ENCODE measurements at places on chromosomes 7 and 10. TPM values are rescaled to one million over a fixed set of nuclear protein-coding genes. Genes with fewer than 3 reads are reported as not detected.
A peak's percentile ranks its signal among the peaks of the same experiment; 100 is the strongest.

The HABP2 gene
- 28.8 TPM for total RNA-seq

The SH2B2 gene
- total RNA-seq = 15.0 TPM

The VPS41 gene
- total RNA-seq = 164 TPM

The CALHM3 gene
- total RNA-seq = not detected

The PNLIPRP1 gene
- total RNA-seq = not detected

DNA sequence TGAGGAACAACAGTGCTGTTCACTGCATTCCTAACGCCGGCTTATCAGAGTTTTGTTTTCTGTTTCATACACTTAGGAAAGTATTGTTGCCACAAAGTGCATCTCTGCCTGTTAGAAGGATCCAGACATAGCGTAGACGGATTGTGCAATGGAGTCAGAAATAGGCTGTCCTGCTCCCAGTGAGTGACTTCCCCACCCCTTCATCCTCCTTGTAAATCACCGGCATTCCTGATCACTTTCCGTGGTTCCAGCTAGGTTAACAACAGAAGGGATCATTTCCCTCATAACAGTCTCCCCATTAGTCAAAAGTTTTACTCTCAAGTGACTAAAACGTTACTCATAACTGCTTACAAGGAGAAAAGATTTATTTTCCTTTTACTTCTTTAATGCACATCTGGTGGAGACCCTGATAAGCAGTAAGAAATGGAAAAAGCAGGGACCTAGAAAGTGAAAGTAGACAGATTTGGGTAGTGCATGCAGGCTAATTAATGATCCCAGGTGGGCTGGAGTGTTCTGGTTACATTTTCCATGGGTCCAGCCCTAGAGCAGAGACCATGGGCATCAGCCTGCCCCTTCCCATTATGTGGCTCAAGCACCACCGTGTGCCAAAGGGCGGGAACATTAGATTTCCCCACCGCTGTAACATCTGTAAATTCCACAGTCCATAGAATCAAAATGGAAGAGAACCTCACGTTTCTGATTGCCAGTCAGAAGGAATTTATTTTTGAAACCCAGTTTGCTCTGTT, 395.1 kb upstream of the GALNT17 start:
- peak; percentile 83 for DNase-seq

- DNase-seq = no peak
These were observed 10.7 kb upstream of the RHBDD2 start for GRCh38 chr7:75868153-75868552.

DNA sequence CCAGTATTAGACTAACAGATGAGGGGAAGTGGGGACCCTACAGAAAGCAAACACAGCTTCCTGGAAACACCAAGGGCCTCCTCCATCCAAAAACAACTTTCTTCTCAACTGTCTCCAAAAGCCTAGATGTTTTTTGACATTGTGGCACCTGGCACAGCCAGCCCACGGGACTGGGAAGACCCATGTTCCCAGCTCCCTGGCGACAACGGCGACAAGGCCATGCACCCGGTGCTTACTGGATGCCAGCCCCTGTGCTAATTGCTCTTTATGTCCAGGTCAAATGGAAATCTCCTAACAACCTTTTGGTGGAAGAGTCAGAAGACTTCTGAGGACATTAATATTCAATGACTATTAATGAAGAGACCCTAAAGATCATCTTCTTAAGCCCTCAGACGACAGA, 7.1 kb downstream of the FGFR2 start:
- no peak for DNase-seq

GRCh38 chr7:133923974-133924373, 203.2 kb upstream of the LRGUK start:
- DNase-seq = no peak

DNA sequence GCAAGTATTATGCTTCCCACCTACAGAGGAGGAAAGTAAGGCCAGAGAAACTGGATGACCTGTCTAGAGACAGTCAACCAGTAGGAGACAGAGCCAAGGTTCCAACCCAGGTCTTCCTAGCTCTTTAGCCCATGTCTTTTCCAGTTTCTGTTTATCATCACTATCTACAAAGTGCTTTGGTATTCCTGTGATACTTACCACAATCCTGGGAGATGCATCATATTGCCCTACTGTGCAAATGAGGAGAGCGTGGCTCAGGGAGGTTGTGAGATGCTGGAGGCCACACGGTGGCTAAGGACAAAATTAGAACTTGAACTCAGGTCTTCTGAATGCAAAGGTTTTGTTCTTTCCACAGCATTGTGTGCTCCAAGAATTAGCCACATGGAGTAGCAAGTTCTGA, 11.2 kb upstream of the PLEKHA1 start:
- DNase-seq = no peak

- DNase-seq = peak; percentile 72
These were observed 66.7 kb downstream of the EMX2 start for GRCh38 chr10:117609095-117609795.

GRCh38 chr10:131082201-131082850, 229.2 kb downstream of the TCERG1L start:
- DNase-seq = no peak

DNA sequence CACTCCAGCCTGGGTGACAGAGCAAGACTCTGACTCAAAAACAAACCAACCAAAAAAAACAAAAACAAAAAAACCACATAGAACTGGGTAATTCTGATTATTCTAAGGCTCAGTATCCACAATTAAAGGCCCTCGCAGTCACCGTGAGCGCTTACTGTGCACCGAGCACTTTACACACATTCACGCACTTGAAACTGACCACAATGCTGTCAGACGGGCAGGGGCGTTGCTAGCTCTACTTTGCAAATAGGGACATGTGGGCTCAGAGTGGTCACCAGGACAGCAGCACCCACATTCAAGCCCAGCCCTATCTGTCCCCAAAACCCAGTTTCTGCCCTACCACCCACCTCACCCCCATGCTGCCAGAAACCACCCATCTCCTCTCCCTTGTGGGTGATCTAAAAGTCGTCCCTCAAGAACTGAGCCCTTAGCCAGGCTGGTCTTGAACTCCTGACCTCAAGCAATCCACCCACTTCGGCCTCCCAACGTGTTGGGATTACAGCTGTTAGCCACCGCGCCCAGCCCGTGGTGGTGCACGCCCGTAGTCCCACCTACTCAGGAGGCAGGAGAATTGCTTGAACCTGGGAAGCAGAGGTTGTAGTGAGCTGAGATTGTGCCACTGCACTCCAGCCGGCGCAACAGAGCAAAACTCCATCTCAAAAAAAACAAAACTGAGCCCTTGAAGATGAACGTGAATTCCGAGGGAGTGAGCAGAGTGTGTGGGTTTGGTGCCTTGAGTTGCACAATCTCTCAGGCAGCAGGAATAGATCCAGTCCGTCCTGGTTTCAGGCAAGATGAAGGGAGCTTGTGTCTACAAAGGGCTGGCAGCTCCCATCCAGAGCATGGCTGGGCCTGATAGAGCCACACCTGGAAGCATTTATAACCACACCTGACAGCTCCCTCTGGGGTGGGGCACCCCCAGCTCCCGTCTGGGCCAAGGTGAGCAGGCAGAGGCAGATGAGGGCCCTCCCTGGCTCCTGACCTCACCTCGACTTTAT, 5.4 kb upstream of the HSPB1 start:
- DNase-seq = peak; percentile 90

DNA sequence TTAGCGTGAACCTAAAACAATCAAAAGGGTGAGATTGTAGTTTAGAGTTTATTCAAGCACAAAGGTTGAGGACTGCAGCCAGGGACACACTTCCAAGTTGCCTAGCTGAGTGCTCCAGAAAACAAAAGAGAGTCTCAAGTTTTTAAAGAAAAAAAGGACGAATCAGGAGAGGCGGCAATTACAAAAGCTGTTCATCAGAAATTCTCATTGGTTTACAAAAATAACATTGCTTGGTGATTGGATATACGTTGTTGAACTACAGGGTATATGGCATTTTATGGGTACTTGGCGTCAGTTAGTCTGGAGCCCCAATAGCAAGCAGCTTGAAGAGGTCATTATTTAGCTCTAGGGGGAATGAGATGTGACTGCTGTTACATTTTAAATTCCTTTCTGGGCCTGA, 11.5 kb downstream of the ZNF438 start:
- no peak for DNase-seq

GRCh38 chr10:7853890-7854289, 35.6 kb downstream of the TAF3 start:
- peak; percentile 73 for DNase-seq

DNA sequence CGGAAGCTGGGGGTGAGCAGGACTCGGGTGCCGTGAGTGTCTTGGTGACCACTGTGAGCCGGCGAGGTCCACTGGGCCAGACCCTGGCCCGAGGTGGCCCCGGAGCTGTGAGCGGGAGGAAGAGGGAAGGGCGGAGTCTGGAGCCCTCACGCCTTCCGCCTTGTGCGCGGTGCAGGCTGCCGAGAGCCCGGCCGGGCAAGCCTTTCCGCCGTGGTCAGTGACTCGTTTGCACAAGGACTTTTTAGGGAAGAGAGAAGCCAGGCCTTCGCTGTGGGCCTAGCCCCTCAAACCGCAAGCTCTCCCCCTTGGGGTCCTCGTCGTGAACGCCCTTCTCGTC, 40.9 kb upstream of the ZNF32 start:
- DNase-seq = no peak

DNA sequence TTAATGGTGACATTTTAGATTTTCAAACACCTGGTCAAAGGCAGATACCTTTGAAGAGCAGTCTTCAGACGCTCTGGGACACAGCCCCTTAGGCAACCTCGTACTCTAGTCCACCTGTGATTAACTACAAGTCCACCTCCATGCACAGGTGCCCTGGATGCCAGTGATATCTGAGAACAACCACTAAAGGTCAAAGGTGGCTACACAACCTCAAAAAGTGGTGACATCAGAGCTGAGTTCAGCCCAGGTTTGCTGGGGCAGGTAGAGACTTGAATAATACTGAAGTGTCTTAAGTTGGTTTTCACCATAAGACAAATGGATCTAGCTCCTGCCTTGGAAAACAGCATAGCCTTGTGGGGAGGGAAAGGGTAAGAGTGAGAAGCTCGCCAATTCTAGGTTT, 143.4 kb upstream of the ADO start:
- no peak for DNase-seq

DNA sequence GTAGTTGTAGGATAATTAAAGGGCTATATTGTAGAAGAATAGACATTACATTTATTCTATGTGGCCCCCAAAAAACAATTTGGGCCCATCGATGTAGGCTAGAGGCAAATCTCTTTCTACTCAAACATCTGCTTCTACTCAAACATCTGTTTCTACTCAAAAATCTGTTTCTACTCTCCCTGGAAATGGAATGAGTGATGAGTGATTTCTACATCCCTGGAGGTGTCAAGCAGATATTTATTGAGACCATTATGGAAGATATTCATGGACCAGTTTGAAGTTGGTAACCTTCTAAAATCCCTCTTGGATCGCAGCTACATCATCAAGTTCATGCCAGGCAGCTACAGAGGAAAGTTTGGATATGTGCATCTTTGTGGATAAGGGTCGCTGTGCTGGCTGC, 5.1 kb upstream of the PLPP4 start:
- DNase-seq = no peak

GRCh38 chr10:84432891-84433290, 104.5 kb downstream of the CCSER2 start:
- DNase-seq = no peak

DNA sequence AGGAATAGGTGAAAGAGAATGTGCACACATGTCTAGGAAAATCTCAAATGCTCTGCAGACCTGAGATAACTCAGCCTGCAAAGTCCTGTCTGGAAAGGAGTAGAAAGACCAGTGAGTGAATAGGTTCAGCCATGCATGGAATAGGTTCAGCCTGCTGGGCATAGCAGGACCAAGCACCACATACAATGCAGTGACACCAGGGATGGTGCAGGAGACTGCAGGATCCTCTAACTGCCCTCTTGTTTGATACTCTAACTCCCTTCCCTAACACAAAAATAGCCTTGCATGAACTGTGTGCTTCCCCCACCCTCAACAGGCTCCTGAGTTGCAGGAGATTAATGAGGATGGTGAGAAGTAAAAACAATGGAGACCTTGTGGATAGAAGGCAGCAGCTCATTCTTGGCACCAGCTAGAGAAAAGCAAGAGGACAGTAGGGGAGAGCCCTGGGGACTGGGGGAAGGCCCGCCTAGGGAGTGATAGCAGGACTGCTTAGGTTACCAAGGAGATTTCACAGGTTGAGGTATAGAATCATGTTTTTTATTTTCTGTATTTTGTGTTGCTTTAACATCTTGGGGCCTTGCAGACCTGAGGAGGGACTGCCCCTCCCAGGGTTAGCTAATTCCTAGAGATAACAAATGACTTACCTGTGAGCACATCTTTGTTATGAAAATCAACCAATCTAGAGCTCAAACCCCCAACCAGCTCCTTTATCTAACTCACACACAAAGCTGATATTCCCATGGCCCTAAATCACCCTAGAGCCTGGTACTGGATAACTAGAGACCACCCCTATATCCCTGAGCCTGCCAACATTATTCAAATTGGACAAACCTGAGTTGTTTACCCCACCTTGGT, 187.8 kb downstream of the PLPP4 start:
- no peak for DNase-seq

DNA sequence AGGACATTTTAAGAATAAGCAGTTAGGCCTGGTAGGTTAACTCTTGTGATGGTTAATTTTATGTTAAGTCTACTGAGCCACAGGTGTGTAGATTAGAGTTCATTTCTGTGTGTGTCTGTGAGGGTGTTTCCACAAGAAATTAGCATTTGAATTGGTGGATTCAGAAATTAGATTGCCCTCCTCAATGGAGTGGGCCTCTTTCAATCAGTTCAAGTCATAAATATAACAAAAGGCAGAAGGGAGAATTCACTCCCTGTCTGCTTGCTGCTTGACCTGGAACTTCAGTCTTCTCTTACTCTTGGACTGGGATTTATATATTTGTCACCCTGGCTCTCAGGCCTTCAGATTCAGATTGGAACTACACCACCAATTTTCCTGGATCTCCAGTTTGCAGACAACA, 55.3 kb upstream of the POM121L12 start:
- DNase-seq = no peak

DNA sequence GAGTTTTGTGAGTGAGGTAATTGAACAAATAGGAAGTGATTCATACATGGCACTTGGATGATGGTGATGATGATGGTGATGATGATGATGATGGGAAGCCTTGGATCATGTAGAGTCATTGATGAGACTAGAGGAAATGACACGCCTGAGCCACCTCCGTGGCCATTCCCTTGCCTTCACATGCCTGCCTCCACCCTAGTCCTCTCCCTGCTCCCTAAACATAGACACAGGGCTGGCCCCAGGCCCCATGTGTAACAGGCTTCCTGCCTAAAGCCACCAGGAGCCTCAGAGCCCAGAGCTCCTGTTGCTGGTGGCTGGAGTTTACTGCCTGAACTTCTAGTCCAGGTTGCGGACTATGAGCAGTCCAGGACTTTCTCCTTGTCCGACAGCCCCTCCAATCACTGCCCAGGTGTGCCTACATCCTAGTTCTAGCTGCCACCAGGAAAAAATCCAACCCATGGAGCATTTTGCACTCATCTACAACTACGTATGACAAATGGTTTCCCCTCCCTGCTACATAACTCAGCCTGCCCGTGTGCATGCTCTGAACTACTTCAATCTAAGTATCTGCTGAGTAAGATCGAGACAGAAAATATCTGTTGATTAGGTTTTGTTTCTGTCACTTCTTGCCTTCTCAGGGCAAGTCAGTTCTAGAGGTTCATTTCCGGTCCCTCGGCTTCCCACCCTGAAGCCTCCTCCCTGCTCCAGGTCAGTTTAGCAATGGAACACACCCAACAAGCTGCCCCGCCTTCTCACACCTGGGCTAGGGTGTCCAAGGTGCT, 35.5 kb upstream of the KDM7A start:
- DNase-seq = no peak

GRCh38 chr10:86341361-86341811, 25.2 kb downstream of the GRID1 start:
- no peak for DNase-seq
